HTR-8/SVneo (cell line): ENCODE measurements at places on chromosomes 6 and 20.

GRCh38 chr6:127818149-127818548 is 82.7 kb downstream of the THEMIS start:
- no peak for DNase-seq

- DNase-seq, result no peak
These were observed 7.0 kb upstream of the C20orf144 start for GRCh38 chr20:33655164-33655563.

GRCh38 chr6:4297348-4297747 is 162.0 kb upstream of the ECI2 start:
- no peak for DNase-seq

- no peak for DNase-seq
These were observed 79.0 kb downstream of the ALDH8A1 start for GRCh38 chr6:134870677-134871498.

- no peak for DNase-seq
These were observed 422.9 kb downstream of the GJA1 start for GRCh38 chr6:121858310-121858709.

- no peak for DNase-seq
These were observed 126.5 kb upstream of the B3GAT2 start for GRCh38 chr6:71083308-71083820.

- DNase-seq, result no peak
These were observed 355.9 kb downstream of the PREX1 start for GRCh38 chr20:48471759-48472408.

DNA sequence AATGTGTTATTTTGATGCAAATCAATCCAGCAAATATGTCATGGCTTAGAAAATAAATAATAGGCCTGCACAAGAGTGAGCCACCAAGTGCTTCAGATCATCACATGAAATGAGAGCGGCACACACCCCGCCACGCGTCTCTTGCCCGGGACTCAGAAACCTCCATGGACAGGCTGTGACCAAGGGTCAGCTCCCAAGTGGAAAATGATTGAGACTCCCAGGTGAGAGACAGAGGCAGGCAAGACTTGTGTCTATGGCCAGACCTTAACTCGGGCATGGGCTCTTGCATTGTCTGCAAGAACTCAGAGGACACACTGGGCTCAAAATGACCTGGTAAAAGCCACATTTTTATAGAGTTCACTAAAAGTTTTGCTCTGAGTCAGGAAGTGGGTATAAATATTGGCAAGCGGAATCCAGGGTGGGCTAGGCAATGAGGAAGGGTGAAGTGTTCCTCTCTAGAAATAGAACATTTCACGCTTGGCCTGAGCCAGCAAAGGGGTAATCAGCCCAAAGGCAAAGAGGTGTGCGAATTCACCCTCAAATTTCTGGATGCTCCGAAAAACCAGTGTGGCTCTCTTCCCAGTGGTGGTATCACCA is 30.7 kb upstream of the RIN2 start:
- no peak for DNase-seq

- no peak for DNase-seq
These were observed 696.7 kb upstream of the MARCKS start for GRCh38 chr6:113160306-113161017.

DNA sequence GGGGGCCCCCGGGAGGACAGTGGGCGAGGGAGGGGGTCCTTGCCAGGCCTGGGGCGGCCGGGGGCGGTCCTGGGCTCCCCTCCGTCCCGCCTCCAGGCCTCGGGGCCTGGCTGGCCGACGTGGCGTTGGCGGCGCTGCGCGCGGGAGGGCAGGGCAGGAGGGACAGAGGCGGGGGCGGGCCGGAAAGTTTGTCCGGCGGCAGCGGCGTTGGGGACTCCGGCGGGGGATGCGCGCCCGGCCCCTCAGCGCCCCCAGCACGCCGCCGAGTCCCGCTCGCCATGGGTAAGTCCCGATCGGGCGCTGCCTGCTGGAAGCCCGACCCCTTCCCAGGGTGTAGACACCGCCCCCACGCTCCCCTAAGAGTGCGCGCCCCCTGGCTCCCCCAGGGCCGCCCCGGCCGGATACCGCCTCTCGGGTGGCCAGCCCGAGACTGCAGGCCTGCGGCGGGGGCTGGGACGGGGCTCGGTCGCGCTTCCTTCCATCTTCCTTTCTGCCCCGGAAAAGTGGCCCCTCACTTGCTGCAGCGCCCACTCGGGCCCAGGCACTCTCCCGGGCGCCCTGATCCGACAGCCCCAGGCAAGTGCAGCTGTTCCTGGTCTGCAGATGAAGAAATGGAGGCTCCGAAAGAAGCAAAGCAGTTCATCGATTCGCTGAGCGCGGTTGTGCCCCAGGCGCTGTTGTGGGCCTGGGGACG is at the start of gene SLC2A10:
Gene SLC2A10 (plus strand): TSS at position 191 of the 694 bp plus-strand sequence. CDS start 88 bp downstream, at position 279.
- peak; percentile 87 for DNase-seq

- no peak for DNase-seq
These were observed 10.4 kb downstream of the FAM210B start for GRCh38 chr20:56369179-56369578.

DNA sequence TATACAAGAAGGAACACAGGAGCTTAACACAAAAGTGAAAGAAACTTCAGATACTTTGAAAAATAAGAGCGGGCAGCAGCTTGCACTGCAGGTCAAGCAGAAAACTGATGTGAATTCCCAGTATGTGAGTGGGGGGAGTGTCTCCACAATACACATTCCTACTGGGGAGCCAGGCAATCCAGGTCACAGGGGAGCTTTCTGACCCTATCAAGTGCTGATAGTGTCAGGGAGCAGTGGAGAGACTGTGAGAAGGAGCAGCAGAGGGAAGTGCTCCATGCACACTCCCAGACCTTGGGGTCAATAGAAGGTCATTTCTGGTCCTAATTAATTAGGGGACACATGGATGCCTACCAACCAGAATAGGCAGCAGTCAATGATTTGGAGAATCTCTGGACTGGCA is 59.4 kb downstream of the PDSS2 start:
- DNase-seq, result no peak

DNA sequence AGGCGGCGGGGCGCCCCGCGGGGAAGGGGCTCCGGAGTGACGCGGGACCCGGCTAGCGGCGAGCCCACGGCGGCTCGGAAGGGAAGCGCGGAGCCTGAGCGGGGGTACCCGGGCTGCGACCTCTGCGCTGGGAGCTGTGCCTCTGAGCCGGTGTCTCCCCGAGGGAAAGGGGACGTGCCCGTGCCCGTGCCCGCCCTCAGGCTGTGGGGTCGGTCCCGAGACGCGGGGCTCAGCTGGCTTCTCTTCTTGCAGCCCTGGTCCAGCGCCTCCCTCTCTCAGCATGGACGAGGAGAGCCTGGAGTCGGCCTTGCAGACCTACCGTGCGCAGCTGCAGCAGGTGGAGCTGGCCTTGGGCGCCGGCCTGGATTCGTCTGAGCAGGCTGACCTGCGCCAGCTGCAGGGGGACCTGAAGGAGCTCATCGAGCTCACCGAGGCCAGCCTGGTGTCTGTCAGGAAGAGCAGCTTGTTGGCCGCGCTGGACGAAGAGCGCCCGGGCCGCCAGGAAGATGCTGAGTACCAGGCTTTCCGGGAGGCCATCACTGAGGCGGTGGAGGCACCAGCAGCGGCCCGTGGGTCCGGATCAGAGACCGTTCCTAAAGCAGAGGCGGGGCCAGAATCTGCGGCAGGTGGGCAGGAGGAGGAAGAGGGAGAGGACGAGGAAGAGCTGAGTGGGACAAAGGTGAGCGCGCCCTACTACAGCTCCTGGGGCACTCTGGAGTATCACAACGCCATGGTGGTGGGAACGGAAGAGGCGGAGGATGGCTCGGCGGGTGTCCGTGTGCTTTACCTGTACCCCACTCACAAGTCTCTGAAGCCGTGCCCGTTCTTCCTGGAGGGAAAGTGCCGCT is 686 bp downstream of the ZGPAT start:
- no peak for DNase-seq

- no peak for DNase-seq
These were observed at the start of gene ECT2L for GRCh38 chr6:138795809-138796603. ECT2L (plus strand) TSS chr6:138796087; CDS start chr6:138813275, 17,188 bp downstream.

- no peak for DNase-seq
These were observed 23.7 kb upstream of the SIRT5 start for GRCh38 chr6:13550656-13551055.

DNA sequence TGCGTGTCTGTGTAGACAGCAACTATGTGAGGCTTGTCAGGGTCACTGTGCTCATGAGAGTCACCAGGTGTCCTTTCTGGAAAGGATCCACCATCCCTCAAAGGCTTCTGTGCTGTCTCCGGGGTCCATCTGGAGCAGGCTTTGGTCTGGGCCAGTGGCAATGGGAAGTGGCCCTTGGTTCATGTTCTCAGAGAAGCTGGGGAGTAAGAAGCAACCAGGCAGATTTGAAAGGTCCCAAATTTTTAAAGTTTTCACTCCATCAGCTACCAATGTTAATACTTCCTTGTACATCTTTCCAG is 68.2 kb downstream of the GCNT2 start:
- DNase-seq, result peak; percentile 13

DNA sequence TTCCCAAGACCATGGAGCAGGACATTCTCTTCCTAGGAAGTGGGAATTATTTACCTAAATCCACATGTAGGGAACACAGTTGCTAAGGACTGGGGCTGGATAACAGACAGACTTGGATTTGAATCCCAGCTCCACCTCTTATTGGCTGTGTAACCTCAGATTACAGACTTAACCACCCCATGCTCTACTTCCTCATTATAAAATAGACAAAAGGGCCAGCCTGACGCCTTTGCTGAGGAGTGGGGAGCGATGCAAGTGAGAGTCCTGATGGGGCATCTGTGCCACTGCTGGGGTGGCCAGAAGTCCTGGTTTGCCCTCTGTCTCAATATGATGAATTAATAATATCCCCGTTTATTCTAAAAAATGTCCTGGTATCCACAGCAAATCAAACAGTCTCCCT is 46.8 kb downstream of the SPATA2 start:
- no peak for DNase-seq

GRCh38 chr6:143754204-143754603 is 76.4 kb downstream of the PHACTR2 start:
- DNase-seq, result no peak

DNA sequence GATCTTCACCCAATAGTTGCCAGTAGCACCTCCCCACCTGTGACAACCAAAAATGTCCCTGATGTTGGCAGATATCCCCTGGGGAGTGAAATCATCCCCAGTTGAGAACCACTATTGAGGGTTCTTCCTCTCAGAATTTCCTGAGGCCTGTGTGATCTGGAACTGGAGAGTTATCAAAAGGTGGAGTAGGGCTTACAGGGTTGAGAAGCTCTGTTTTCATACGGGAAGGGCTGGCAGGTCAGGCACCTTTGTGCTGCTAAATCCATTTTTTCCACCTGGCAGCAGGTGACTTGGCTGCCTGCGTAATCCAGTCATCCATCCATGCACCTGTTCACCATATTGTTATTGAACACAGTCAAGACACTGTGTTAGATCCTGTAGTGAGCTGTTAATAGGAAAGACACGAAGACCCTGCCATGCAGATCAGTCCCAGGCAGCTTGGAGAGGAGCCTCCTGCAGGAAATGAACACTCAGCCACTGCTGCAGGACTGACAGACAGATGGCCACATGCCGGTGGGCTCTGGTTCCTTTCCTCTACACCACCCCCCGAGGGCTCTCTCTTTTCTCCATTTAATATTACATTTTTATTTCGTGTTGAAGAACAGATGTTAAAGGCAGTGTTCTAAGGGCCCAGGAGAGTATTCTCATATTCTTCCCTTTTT is 5.4 kb downstream of the DUSP22 start:
- DNase-seq, result no peak

DNA sequence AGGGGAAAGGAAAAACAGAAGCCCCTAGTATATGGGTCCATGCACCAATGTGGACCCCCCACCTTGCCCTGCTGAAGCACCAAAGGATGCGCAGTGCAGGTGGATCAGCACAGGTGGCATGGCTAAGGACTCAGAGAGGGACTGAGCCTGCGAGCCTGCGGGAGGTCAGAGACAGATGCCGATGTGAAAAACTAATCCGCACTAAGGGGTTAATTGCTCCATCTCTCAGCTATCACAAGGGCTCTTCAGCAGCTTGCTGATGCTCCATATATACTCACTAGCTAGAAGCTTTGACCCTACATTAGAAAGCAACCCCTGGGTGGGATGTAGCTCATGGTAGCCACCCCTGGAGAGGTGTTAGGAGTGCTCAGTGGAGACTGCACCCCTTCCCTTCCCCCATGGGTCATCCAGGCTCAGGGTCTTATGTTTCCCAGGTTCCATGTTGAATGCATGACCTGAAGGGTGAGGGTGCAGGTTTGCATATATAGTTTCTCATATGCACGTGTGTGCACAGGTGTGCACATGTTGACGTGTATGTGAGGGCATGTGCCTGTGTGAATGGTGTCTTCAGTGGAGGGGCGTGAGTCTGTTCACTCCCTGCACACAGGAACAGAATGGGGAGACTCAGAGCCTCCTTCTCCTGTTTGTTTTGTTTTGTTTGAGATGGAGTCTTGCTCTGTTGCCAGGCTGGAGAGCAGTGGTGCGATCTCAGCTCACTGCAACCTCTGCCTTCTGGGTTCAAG is 13.4 kb upstream of the IP6K3 start:
- DNase-seq, result no peak

DNA sequence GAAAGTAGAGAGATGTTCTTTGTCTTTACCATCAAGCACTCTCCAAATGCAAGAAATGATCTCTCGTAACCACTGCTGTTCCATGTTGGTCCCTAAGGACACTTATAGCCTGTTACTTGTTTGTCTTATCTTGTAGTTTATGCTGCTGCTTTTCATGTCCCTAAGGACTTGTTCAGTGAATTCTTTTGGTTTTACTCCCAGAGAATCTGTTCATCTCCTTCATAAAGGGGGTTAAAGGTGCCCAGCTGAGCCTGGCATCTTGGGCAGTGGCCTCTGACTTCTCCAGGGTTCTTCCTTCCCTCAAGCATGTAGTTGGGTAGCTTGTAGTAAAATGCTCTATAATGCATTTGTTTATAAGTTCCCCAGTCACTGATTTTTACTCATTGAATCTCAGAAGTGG is 864 bp upstream of the PKIG start:
- DNase-seq, result no peak

- no peak for DNase-seq
These were observed 464.7 kb upstream of the SLC35B3 start for GRCh38 chr6:8900056-8900455.

GRCh38 chr20:20489054-20489453 is 121.2 kb downstream of the INSM1 start:
- no peak for DNase-seq

GRCh38 chr20:63008541-63009044 is 1.8 kb upstream of the BHLHE23 start:
- no peak for DNase-seq

GRCh38 chr20:47482705-47483104 is 19.0 kb upstream of the NCOA3 start:
- DNase-seq, result no peak

GRCh38 chr6:112010328-112010727 is 43.6 kb upstream of the CCN6 start:
- no peak for DNase-seq

- no peak for DNase-seq
These were observed 1057.6 kb downstream of the KIF16B start for GRCh38 chr20:15515691-15516090.

- no peak for DNase-seq
These were observed 320.0 kb upstream of the NT5E start for GRCh38 chr6:85129881-85130280.

GRCh38 chr6:144008120-144008811 is at the start of gene PLAGL1:
PLAGL1 (minus strand) TSS chr6:144008259; CDS start chr6:143948136, 60,123 bp downstream.
- peak; percentile 25 for DNase-seq

DNA sequence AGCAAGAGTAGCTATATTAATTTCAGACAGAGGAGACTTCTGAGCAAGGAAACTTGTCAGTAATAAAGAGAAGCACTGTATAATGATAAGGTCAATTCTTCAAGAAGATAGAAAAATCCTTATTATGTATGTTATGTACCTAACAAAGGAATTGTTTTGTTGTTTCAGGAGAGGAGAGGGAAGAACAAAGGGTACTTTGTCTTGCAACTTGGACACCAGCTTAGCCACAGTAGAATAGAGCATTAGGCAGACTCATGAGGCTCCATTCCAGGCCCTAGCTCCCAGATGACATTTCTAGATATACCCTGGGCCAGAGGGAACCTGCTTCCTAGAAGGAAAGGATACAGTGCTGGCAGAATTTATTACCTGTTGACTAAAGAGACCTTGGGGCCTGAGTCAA is 6.5 kb upstream of the NUS1 start:
- no peak for DNase-seq
